ENCODE measurements at places on chromosomes 7 and 10.

GRCh38 chr10:119367841-119368549 lies 160.6 kb downstream of the GRK5 start:
- no peak for DNase-seq

- DNase-seq, result no peak
These were observed 1024.9 kb downstream of the REEP3 start for GRCh38 chr10:64546073-64546472.

GRCh38 chr7:117564080-117564479 lies 84.3 kb downstream of the CFTR start:
- no peak for DNase-seq

DNA sequence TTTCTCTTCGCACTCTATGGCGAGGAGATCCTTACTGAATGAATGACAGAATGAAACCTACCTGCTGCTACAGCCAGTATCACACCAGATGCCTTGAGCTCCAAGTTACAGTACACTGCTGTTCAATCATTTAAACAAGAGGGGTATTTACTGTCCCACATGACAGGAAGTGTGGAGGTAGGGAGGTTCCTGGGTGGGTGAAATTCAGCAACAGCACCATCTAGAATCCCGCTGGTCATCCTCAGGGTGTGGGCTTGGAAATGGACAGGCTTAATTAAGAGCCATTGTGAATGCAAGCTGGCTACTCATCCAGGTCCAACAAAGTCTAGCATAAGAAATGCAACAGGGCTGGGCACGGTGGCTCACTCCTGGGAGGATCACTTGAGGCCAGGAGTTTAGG lies 14.7 kb downstream of the CYTH3 start:
- DNase-seq, result no peak

DNA sequence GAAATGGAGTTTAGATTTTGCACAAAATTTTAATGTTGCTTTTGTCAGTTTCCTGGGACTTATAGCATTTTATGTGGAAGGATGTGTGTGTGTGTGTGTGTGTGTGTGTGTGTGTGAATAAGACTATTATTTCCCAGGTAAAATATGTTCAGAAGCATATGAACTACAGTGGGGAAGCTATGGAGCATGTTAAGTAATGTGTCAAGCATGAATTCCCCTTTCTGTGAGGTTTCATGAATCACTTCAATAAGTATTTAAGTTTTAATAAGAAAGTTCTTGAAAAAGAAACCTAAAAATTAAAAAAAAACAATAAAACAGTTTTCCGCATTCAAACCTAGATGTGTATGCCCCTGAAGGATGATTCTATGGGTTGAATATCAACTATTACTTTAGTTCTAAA lies 693 bp downstream of the CREB5 start:
- DNase-seq, result no peak

DNA sequence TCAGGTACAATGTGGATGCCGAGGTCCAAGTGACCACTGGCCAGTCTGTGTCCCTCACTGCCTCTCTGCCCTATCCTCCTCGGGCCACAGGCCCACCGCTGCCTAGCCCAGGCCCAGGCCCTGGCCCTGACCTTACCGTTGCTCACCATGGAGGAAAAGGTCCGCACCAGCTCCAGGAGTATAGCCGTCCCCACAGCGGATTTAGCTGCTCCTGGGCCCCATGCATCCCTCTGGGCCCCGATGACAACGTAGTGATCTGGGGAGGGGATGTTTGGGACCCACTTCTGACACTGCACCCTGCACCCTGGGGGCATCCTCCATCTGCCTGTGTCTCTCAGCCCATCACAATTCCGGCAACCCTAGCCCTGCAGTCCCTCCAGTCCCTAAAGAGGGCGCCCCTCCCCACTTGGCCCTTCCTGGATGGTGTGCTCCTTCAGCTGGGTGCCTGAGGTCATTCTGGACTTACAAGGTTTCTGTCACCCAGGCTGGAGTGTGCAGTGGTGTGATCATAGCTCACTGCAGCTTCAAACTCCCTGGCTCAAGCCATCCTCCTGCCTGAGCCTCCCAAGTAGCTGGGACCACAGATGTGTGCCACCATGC lies 12.1 kb downstream of the TFR2 start:
- DNase-seq, result no peak

DNA sequence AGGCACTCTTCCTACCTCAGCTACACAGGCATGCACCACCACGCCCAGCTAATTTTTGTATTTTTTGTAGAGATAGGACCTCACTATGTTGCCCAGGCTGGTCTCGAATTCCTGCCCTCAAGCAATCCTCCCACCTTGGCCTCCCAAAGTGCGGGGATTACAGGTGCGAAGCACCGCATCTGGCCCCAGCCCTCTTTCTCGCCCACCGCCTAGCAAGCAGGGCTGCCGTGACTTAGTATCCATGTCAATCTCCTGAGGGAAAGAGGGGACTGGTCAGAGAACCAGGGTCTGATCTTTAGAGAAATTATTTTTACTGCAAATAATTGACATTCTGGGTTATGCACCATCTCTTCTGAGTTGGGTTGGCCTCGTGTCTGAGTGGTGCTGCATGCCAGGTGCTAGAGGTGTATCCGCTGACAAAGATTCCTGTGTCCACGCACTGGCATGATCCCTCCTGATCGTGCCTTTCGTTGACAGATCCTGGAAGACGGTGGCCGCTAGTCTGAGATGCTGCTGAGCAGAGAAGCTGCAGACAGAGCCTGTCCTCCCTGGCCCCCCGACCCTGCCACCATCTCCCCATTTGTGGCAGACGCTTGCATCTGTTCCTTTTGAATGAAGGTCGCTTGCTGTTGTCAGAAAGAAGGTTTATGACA lies 22.7 kb downstream of the WIPI2 start:
- no peak for DNase-seq

DNA sequence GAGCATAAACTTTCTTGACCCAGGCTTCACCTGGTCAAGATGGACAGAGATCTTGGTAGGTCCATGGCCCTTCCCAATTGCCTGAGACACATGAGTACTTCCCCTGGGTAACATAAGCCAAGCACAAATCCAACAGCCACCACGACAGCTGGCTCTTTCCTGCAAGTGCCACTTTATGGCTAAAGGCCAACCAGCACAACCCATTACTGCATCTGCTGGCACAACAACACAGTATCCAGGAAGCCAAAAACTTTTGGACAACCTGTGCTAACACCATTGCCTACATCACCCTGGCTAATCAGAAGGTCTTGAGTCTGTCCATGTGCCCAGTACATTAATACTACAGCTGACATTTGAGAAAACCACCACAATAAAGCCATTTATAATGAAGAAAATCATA lies 548.0 kb upstream of the SEMA3D start:
- DNase-seq, result no peak

GRCh38 chr7:113945018-113945938 lies 26.5 kb upstream of the PPP1R3A start:
- no peak for DNase-seq

GRCh38 chr10:124211921-124212320 lies 118.5 kb upstream of the CHST15 start:
- DNase-seq, result no peak

DNA sequence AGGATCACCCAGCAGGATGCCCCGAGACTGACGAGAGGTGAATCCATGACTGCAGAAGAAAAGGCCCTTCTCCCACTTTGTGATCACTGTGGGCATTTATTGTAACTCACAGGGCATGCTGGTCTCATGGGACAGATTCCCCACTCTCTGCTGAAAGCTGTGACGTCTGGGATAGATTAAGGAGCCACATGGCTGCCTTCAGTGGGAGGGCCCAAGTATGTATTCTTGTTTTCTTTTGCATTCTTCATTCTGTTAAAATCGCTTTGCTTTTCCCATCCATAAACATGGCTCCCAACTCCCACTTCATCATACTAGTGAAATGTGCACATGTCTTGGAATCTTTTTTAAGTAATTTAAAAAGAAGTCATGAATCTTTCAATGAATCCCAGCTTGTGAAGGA lies 67.2 kb downstream of the FAM107B start:
- DNase-seq, result no peak

DNA sequence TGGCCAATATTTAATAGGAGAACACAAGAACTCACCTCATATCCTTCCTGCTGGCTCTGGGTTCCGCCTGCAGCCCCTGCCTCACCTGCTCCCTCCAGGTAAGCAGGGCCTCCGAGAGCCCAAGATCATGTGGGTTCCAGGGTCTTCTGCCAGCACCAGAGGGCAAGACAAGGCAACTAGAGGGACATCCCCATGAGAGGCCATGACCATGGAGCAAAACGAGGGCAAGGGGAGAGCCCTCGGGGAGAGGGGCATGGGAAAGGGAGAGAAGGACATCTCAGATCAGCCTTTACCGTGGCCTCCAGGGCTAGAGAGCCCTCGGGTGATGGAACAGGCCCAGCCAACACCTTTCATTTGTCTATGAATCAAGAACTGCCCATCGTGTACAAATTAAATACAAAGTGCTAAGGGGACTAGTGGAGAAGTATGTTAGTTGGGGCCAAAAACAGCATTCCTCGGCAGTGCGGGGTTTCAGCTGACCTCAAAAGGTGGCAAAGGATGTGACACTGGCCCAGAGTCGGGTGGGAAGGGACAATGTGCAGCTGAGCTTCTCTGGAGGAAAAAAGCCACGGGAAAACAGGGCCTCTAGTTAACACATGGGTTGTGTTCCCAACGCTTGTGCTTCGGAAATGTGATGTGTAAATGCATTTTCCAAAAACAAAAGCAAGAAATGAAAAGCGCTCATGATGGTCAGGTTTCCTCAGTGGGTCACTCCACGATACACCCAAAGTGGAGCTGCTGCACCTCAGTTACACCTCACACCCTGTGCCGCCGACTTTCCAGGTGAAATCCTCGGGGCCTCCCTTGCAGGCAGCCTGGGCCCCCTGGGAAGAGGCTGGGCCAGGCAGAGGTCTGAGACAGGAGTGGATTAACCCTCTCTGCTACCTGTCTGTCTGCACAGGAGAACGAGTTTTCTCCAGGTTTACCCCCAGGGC lies 2.0 kb downstream of the AOC1 start:
- no peak for DNase-seq

DNA sequence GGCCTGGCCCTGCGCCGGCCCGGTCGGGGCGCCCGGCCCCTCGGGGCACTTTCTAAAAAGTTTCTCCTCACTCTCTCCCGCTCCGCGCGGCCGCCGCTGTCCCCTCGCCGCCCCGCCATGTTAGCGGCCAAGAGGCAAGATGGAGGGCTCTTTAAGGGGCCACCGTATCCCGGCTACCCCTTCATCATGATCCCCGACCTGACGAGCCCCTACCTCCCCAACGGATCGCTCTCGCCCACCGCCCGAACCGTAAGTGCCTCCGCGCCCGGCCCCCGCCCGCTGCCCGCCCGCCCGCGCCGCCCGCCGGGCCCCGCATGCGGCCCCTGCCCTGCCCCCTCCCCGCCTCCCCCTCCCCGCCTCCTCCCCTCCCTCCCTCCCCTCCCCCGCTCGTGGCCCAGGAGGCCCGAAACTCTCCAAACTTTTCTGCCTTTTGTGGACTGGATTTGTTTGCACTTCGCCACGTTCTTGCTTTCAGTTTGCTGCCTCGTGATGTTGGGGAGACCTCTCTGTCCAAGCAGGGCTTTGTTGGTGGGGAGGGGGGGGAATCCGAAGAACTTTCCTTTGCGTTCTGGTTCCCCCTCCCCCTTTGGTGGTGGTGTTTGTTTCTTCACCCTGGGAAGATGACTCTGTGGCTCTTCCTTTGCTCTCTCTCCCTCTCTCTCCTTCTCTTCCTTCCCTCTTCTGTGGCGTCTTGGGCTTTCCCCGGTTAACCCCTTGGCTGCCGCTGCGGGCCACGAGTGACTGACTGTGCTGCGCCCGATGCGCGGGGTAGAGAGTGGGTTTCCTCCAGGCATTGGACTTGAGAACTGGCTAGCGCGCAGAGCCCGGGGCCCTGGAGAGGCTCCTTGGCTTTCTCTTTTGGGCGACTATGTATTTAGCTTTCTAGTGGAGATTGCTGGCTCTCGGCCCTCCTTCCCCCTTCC lies 1.6 kb downstream of the TCF7L2 start:
- no peak for DNase-seq

- no peak for DNase-seq
These were observed 31.4 kb downstream of the LRRC17 start for GRCh38 chr7:102944241-102944640.

GRCh38 chr7:90407484-90407821 lies 4.2 kb downstream of the CLDN12 start:
- no peak for DNase-seq

- DNase-seq, result no peak
These were observed 13.7 kb upstream of the NODAL start for GRCh38 chr10:70455213-70455630.

DNA sequence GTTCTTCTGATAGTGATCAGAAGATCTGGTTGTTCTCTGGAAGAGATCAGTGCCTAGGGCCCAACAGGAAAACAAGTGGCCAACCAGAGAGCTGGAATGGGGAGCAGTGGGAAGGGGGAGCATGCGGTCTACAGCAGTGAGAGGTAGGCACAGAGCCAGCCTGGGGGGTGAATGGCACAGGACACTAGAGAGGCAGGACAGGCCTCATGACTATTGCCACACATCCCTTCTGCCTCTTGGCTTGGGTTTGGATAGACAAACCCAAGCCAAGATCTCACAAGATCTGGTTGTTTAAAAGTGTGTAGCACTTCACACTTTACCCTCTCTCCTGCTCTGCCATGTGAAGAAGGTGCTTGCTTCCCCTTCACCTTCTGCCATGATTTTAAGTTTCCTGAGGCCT lies 224.4 kb downstream of the ARHGAP12 start:
- DNase-seq, result no peak

DNA sequence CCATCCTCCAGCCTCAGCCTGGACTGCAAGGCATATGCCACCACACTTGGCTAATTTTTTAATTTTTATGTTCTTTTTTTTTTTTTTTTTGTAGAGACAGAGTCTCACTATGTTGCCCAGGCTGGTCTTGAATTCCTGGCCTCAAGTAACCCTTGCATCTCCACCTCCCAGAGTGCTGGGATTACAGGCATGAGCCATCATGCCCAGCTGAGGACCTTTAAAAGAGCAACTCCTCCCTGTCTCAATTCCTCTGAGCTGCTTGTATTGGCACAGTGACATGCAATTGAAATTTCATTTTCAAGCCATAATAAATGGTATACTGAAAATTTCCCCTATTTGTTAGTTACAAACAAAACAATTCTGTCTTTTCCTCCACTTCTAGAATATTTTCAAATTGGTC lies 19.5 kb downstream of the DNAJB9 start:
- no peak for DNase-seq

DNA sequence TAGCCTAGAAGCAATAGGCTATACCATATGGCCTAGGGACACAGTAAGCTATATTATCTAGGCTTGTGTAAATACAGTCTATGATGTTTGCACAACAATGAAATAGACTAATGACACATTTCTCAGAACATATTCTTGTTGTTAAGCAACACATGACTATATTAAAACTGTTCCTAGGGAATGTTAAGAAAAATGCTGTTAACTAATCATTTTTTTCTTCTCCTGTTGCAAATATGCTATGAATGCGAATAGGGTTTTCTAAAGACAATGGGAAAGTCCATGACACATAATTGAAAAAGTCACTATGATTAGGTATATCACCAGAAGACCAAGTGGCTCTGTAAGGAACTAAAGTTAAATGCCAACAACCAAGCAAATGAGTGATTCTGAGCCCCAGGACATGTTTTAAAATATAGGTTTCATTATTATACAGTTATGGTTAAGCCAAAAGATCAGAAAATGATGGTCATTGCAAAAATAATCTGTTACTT lies 454.0 kb upstream of the SORCS1 start:
- no peak for DNase-seq

GRCh38 chr7:103867874-103868273 lies 121.6 kb downstream of the RELN start:
- no peak for DNase-seq

Data from T1000 (cell line).